ENCODE measurements at places on chromosomes 2 and 18.

GRCh38 chr18:48800876-48801727 is 149.7 kb downstream of the SMAD7 start:
- peak; percentile 1 for DNase-seq

- no peak for DNase-seq
These were observed 9.4 kb downstream of the SP100 start for GRCh38 chr2:230425377-230425776.

GRCh38 chr18:3513481-3513880 is 63.5 kb downstream of the TGIF1 start:
- DNase-seq = no peak

GRCh38 chr2:60884800-60885199 is 3.4 kb downstream of the REL start:
- DNase-seq = no peak

- DNase-seq = no peak
These were observed 135.8 kb upstream of the HAAO start for GRCh38 chr2:42928161-42928691.

- DNase-seq = no peak
These were observed 48.5 kb upstream of the DTNA start for GRCh38 chr18:34661464-34662087.

DNA sequence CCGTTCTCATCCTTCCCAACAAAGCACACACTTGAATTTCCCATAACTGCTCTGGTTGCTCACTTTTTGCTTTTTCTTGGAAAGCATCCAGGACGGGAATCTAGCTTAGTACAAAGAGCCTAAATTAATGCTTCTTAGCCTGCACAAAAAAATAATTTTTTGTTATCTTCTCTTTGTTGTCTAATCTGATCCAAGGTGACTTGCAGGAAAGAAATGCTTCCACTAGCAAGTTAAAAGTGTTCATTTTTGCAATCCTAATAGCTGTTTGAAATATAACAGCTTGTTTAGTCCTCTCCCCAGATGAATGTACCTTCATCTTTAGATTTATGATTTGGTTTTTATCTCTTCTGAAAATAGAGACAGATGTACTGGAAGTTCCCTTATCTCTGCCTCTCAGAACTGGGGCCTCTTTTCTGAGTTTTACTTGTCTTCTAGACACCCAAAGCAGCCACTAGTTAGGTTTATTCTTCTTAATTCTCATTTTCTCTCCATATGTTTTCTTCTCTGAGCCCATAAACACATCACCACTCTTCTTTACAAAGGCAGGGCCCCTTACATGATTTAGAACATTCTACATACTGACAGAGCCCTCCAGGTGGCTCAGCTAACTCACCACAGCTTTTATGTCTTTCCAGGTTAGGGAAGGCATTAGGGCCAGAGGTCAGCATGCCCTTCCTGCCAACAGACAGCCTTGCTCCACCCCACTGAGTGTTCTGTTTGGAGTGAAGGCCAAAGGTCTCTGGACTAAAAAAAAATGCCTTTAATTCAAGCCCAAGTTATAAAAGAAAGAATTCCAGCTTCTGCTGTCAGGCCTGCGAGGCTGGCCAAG is 74.7 kb upstream of the MAP4K3 start:
- DNase-seq = no peak
